ENCODE measurements at places on chromosomes 7 and 10.

DNA sequence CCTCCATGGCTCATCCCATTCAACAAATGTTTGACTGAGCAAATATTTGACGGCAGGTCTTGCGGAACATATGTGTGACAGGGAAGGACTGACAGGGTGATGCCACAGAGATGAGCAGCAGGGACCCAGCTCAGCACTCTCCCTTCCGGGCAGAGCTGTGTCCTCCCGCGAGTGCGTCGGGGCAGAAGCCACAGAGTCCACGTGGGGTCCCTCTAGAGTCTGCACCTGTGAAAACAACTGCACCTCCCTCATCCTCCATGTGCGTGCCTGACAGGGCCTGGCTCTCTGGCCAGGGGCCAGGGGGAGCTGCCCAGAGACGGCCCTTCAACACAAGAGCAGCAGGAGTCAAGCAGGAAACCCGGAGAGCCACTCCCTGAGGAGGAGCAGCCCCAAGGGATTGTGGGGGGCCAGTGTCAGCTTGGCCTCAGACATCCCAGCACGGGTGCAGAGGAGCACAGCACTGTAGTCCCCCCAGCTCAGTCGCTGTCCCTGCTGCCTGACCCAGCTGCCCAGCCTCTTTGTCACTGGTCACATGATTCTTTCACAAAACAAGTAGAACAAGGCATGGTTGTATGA, 83.6 kb upstream of the TMEM72 start:
- no peak for DNase-seq

DNA sequence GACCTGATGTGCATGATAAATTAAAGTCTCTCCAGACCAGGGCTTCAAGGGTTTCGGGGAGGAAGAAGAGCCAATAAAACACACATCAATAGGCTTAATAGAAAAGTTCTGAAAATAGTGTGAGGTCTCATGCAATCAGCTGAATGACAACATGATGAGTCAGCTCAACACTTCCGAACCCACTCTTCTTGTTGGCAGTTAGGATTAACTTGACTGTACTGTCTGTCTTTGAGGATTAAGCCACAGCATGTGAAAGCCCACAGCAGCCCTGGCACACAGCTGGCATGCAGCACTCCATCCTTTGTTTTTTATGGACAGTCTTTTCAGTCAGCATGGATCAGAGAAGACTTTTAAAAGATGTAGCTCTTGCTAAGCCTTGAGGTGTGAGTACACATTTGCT, 526.9 kb upstream of the VSTM2A start:
- DNase-seq = no peak

GRCh38 chr7:17719998-17720397, 220.3 kb downstream of the SNX13 start:
- DNase-seq = no peak

- no peak for DNase-seq
Observed at GRCh38 chr10:59872892-59873463, 33.4 kb downstream of the CCDC6 start.

DNA sequence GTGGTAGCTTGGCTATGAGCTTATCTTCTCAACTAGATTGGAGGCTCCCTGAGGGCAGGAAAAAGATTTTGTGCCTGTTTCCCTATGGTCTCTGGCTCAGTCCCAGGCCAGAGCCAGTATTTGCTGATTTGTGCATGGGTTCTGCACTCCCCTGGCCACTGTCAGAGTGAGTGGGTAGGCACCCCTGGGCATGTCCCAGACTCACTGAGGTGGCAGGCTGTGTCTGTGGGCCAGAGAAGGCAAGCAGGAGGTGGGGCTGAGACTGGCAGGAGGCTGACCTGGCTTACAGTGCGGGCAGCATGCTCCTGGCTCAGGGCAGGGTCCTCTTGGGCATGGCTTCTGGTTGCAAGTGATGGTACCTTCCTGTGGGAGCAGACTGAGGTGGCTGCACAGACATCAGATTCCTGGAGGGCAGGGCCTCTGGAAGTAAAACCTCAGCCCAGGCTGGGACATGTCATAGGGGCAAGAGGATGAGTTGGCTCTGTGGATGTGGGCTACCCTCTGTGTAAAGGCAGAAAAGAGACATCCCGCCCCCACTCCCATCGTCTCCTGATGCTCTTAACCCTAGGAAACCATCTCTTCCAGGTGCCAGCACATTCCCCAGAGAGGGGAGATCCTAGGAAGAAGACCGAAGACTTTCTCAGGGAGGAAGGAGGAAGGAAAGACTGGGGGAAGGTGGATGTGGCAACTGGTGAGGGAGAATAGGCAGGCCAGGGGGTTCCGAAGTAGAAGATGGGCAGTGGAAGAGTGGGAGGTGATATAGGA, 4.3 kb downstream of the KCP start:
- no peak for DNase-seq

DNA sequence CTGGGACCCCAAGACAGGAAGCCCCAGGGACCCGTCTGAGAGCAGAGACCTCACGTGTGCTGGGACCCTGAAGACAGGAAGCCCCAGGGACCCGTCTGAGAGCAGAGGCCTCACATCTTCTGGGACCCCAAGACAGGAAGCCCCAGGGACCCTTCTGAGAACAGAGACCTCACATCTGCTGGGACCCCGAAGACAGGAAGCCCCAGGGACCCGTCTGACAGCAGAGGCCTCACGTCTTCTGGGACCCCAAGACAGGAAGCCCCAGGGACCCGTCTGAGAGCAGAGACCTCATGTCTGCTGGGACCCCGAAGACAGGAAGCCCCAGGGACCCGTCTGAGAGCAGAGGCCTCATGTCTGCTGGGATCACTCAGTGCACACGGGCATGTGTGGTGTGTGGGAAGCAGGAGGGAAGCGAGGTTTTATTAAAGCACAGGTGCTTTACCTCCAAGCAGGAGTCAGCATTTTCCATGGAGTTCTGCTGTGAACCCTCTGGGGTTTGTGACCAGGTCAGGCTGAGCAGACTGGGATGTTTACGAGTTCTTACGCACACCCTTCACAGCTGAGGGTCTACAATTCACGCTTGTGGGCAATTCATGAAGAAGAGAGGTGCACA, 590.6 kb downstream of the DNAJB6 start:
- DNase-seq = no peak

DNA sequence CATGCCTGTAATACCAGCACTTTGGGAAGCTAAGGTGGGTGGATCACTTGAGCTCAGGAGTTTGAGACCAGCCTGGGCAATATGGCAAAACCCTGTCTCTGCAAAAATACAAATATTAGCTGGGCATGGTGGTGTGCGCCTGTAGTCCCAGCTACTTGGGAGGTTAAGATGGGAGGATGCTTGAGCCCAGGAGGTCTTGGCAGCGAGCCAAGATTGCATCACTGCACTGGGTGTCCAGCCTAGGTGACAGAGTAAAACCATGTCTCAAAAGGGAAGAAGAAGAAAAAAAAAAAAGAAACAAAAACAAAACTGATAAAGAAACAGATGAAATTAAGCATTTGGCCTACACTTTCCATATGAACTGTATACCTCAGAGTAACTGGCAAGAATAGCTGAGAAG, 319.2 kb downstream of the PARD3 start:
- DNase-seq = no peak

GRCh38 chr7:46557295-46557711, 636.2 kb upstream of the IGFBP3 start:
- DNase-seq = no peak
